ENCODE measurements at places on chromosomes 5 and 9.

GRCh38 chr5:171980792-171981191 is 25.6 kb downstream of the FBXW11 start:
- DNase-seq, result no peak

- no peak for DNase-seq
Observed at GRCh38 chr9:4596165-4596922, 65.8 kb upstream of the PLPP6 start.

GRCh38 chr5:14743601-14744295 is 79.2 kb downstream of the OTULIN start:
- DNase-seq, result no peak

- DNase-seq, result no peak
Observed at GRCh38 chr5:122605236-122605635, 169.6 kb upstream of the SNX2 start.

- no peak for DNase-seq
Observed at GRCh38 chr9:105232207-105232606, 12.2 kb upstream of the SLC44A1 start.

All from activated CD8-positive, alpha-beta memory T cell treated with anti-CD3 and anti-CD28 coated beads for 1 hour (primary cell).